ENCODE measurements at places on chromosomes 2 and 18.

DNA sequence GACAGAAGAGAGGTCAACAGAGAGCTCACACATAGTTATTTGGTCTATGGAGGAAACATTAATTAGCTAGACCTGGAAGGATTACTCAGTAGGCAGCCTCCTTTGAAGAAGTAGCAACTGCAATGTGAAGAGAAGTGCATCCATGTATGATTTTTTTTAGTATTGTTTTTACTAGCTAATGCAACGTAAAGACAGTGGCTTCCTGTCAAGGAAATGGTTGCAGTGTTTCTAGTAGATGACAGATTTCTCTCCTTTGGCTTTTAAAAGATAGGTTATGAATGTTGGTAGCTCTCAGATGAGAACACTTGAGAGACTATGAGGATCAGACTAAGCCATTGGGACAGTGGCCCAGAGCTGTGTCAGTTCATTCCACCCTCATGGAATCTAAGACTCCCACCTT, 175.8 kb downstream of the AGPS start:
- no peak for DNase-seq

- DNase-seq, result peak; percentile 19
These were observed 215.6 kb upstream of the MAP2 start for GRCh38 chr2:209208211-209208610.

DNA sequence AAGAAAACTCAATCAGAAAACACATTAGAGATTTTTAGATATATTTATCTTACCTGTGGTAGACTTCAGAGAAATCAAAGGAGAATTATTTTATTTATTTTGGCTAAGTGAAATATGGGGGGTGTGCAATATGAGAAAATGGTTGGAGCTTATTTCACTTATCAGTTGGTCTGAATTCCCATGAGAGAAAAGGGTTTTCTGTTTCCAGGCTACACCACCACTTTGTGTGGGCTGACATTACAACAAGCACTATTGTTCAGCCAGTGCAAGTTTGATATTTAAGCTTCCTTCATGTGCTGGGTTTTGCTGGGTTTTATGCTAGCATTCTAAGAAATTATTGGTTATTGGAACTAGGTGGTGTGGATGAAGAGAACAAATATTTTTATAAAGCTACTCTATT, 33.5 kb downstream of the RMND5A start:
- no peak for DNase-seq

DNA sequence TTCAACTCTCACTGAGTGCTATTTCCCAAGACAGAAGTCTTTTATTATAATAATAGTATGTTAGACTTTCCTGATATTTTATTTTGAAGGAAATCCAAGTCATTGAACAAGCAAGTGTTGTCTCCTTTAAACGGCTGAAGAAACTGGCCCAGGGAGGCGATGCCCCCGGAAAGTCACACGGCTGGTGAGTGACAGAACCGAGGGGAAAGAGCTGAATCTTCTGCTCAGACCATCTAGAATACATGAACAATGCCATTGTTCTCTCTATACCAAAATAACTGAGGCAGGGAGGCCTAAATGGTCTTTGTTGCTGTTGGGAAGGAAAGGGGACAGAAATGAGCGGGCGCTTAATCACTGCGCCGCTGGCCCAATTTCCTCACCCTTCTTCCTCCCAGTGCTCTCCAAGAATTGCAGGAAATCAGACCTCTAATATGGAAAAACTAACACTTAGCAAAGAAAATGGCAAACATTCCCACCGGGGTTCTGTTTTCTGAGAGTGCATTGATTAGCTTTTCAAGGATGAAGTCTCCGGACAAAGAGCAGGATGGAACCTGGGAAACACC, 101.5 kb downstream of the KLF7 start:
- no peak for DNase-seq

- no peak for DNase-seq
These were observed 103.3 kb upstream of the VRK2 start for GRCh38 chr2:57943315-57943714.

- no peak for DNase-seq
These were observed 87.8 kb downstream of the KCTD1 start for GRCh38 chr18:26460449-26461091.

DNA sequence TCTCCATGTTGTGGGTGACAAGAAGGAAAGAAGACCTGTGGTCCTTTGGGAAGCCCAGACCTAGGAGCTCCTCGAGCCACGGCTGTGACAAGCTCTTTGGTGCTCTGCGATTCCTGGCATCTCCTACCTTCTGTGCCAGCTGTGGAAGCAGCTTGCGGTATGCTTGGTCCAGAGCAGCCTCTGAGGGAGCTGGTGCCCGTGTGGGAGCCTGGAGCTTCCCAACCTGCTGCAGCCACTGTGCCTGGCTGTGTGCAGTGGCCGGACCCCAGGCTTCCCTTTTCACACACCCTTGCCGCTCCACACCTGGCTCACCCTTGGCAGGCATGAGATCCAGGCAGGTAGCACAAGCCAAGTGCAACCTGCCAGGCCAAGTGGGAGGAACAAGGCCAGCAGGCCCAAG, 1328.6 kb upstream of the SLC39A10 start:
- no peak for DNase-seq

DNA sequence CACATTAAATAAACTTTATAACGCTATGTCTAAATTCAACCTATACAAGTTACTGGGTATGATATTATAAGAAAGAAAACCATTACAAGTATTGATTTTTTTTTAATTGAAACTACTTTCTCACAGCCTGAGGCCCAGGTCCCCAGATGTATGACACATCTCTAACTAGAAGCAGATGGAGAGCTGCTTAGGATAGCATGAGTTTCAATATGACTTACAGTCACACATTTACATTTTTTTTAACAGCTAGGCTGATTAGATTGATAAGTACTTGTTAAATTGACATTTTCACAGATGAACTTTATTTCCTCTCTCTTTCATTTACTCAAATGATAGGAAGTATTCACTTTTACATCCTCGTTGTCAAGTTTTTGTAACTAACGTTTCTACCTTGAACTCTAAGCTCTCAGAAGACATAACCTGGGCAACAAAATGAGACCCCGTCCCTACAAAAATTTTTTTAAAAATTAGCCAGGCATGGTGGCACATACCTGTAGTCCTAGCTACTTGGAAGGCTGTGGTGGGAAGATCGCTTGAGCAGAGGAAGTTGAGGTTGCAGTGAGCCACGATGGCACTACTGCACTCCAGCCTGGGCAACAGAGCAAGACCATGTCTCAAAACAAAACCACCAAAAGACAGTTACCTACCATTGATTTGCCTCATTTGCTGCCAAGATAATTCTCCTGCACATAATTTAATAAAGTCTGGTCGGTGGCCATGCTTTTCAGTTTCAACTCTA, 52.4 kb downstream of the STK39 start:
- peak; percentile 51 for DNase-seq

GRCh38 chr2:114022360-114023085, 132.6 kb downstream of the ACTR3 start:
- DNase-seq, result no peak

- no peak for DNase-seq
These were observed 172.1 kb downstream of the NEDD4L start for GRCh38 chr18:58216071-58216481.

DNA sequence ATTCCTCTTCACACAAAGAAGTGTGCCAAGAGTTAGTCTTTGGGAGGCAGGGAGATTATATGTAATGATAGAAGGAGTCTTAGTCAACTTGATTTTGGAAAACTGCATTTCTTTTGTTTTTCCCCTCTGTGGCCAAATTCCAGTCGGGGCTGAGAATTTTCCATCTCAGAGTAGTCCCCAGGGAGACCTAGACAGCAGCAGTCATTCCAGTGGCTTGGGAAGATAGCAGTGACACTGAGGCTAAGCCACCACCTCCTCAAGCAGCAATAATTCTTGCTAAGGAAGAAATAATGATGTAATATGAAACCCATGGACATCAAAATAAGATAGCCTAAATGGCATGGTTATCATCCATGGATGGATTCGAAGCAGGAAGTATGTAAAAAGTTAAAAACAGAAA, 21.0 kb upstream of the CCDC141 start:
- no peak for DNase-seq

- DNase-seq, result no peak
These were observed 14.6 kb downstream of the TLK1 start for GRCh38 chr2:171146071-171146470.

GRCh38 chr2:47083886-47084687, 71.0 kb downstream of the STPG4 start:
- no peak for DNase-seq

DNA sequence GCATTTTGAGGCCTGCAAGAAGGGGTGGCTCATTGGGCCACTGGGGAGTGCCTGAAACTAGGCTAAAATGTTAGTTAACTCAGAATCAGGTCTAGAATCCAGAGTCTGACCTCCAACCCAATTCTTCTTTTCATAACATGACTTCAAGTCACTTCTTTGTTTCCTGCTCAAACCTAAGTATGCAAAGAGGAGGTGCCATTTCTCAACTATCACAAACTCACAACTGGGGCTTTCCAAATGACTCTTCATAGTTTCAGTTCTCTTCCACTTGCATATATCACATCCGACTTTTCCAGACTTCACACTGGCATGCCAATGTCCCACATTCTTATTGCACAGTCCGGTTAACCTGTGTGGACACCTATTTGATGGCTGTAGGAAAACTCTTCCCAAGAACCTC, 211.6 kb downstream of the TCF4 start:
- no peak for DNase-seq

GRCh38 chr18:22609642-22610041, 191.9 kb upstream of the CTAGE1 start:
- DNase-seq, result no peak

DNA sequence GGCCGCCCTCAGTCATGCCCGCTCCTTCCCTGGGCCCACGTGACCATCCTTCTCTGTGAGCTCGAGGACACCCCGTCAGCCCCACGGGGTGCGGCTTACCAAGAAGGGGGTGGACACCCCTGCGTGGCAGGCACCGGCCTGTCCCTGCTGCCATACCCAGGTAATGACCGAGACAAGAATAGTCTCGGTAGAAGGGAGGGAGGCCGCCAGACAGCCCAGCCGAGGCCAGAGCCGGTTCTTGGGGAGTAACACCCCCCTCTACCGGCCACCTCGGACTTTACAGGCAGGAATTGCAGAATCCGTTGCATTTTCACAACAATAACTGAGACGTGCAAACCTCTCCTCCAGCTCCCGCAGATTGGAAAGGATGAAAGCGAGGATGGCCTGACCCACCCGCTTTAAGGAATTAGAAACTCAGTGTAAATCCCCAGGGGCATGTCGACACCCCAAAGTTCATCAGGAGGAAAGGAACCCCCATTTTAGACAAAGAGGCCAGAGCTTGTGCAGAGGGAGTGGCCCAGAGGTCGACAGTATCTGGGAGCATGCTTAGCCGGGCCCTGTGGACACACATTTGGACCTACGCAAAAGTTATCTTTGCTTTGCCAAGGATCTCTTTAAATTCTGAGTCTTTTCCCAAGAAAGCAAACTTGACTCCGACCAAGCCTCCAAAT, 60.1 kb upstream of the GLI2 start:
- peak; percentile 65 for DNase-seq

GRCh38 chr2:162382278-162382677, 38.3 kb downstream of the GCA start:
- no peak for DNase-seq

- no peak for DNase-seq
These were observed 2.5 kb upstream of the ATG16L1 start for GRCh38 chr2:233248999-233249398.

- DNase-seq, result no peak
These were observed 3.1 kb downstream of the MARCHF7 start for GRCh38 chr2:159715451-159715850.

- no peak for DNase-seq
These were observed 158.6 kb downstream of the RNF144A start for GRCh38 chr2:7075834-7076233.

DNA sequence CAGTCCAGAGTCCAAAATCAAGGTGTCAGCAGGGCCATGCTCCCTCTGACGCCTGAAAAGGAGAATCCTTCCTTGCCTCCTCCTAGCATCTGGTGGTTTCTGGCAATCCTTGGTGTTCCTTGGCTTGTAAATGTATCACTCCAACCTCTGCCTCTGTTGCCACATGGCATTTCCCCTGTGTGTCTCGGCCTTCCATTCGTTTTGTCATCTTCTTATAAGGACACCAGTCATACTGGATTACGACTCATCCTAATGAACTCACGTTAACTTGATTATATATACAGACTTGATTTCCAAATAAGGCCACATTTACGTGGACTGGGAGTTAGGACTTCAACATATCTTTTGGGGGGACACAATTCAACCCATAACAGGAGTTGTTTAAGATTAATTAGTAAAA, 15.8 kb downstream of the PMAIP1 start:
- no peak for DNase-seq

- peak; percentile 69 for DNase-seq
These were observed 84.8 kb downstream of the ACAA2 start for GRCh38 chr18:49728542-49728941.

DNA sequence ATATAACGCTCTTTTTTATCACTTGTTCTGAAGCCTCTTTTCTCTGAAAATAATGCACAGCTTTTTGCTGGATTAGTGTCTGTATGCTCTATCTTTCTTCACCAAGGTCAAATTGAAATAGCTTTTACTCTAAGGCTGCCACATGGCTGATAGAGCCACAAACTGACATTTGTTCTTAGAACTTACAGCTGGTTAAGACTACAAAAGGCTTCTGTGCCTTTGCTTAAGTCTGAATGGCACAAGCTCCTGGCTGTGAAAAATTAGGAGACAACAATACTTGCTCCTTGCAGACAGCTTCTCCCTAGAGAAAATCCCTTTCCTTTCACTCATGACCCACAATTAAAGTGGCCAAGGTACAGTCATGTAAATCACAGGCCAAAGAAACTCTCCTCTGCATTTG, 515.3 kb downstream of the DSC3 start:
- DNase-seq, result no peak

GRCh38 chr2:175203621-175204496, 22.3 kb upstream of the ATP5MC3 start:
- DNase-seq, result peak; percentile 65

GRCh38 chr2:27303093-27304025, 4.9 kb downstream of the UCN start:
- DNase-seq, result peak; percentile 30

GRCh38 chr2:150978053-150978452, 283.6 kb downstream of the RBM43 start:
- no peak for DNase-seq

- no peak for DNase-seq
These were observed 644.4 kb downstream of the PLCL1 start for GRCh38 chr2:198448789-198449188.

- DNase-seq, result no peak
These were observed 366.7 kb downstream of the NUP35 start for GRCh38 chr2:183490914-183491313.

DNA sequence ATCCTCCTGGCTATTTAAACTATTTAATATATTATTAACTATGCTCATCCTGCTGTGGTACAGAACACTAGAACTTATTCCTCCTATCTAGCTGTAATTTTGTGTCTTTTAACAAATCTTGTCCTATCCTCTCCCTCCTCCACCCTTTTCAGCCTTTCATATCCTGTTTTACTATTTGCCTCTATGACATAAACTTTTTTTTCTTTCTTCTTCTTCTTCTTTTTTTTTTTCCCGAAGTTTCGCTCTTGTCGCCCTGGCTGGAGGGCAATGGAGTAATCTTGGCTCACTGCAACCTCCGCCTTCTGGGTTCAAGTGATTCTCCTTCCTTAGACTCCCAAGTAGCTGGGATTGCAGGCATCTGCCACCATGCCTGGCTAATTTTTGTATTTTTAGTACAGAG, 201.5 kb downstream of the LPIN1 start:
- DNase-seq, result no peak

GRCh38 chr18:79507076-79507545, 111.4 kb downstream of the NFATC1 start:
- no peak for DNase-seq

GRCh38 chr2:131394147-131394931, 30.4 kb upstream of the RAB6D start:
- DNase-seq, result peak; percentile 7

Data from activated CD4-positive, alpha-beta T cell treated with anti-CD3 and anti-CD28 coated beads, Interleukin-2, amount 50 U/mL, for 48 hours (primary cell).